ENCODE measurements at places on chromosomes 7 and 10. TPM values are rescaled to one million over a fixed set of nuclear protein-coding genes. Genes with fewer than 3 reads are reported as not detected.

DNA sequence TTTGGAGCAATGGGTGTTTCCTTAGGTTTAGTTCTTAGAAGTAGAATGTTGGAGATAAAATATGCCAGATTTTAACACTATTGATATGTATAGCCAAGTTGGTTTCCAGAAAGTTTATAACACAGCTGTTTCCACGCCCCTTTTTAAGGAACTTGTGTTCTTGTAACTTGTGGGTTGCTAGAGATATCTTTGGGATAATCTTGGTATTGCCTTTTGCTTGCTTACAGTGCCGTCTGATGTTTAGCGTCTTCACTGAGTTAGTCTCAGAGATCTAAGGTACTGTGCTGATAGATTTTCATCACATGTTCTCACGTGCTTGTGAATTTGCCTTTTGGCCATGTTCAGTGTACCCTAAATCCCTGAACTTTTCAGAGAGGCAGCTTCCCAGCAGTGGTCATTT lies 12.4 kb downstream of the TMEM248 start:
- no peak for DNase-seq

GRCh38 chr10:124415210-124415609 lies 3.5 kb downstream of the OAT start:
- no peak for DNase-seq

- DNase-seq = no peak
These were observed 43.6 kb upstream of the SMNDC1 start for GRCh38 chr10:110348336-110348735.

GRCh38 chr10:102721954-102722353 lies 7.5 kb downstream of the SFXN2 start:
- no peak for DNase-seq

DNA sequence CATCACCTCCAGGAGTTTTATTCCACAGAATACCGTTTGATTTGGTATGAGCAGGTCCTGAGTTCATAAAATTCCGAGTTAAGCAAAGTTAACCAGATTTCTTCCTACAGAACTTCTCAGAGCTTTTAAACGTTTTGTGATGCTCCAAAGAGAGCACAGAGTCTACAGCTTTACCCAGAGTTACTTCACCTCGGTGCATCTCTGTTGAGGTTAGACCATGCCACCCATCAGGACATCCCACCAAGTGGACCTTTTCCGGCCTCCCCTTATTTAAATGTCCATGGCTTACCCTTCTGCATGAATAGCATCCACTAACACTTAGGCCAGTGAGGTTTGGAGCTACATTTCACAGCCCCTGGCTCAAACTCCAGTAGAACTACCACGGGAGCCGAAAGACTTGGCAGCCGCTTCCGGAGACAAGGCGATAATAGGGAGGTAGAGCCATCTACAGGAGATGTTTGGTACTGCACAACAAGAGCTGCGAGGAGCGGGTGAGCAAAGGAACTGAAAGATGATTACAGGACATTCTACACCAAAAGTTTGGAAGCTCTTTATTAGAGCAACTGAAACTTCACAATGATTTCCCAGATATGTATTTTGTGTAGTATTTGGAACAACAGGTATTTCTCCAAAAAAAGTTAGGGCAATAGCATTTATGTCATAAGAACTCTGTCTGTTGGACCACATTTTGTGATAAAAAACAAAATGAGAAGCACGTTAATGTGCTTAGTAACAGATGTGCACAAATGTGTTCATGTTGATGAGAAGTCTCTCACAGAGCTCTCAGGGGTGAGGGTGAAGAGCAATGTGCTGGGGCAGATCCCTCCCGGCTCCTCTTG lies 174.7 kb downstream of the HERPUD2 start:
- DNase-seq = peak; percentile 56

GRCh38 chr7:52209614-52210013 lies 825.8 kb upstream of the POM121L12 start:
- DNase-seq = no peak

The EPO gene
- not detected for total RNA-seq

GRCh38 chr10:22443175-22443901 lies 98.0 kb downstream of the SPAG6 start:
- DNase-seq = no peak

The CDHR3 gene
- 44.6 TPM for total RNA-seq

GRCh38 chr7:25389489-25390106 lies 161.3 kb upstream of the NPVF start:
- DNase-seq = no peak

DNA sequence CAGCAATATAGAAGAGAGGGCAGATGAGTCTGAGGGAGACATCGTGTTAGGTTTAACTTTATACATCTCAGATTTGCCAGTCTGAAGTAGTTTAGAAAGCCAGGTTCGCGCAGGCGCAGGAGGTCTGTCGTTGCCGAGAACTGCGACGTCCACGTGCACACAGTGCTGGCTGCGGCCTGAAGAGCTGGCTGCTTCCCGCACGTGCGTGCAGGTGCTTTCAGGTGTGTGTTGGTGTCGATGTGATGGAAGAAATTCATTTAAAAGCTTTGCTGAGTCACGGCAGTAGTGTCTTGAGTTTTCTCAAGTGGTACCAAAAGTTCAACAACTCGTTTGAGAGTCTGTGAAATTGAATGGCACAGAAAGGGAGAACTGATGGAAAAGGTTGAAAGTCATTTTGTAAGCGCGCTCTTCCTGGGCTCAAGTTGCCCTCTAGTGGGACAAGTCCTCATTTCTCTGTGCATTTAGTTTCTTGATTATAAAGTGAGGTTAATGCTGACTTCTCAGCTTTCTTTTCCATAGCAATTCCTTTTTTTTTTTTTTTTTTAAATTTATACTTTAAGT lies 18.6 kb downstream of the WDR37 start:
- peak; percentile 86 for DNase-seq

GRCh38 chr10:971150-971542 lies 17.1 kb upstream of the GTPBP4 start:
- no peak for DNase-seq

DNA sequence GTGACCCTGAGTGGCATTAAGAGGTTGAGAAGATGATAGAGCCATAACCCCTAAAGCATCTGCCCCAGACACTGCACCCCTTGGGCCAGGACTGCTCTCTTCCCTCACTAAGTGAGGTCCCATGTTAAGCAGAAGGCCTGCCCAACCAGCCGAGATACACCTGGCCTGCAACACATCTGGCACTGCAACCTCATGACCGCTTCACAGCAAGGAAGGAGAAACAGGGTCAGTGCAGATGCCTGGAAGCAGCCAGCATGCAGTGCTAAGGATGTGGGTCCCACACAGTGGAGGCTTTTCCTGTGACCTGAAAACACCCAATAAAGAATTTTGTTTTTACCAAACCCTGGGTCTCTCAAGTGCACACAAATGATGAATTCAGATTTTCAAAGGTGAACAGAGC lies 7.4 kb downstream of the NOD1 start:
- no peak for DNase-seq

The SFR1 gene
- total RNA-seq = 7.4 TPM

GRCh38 chr10:102743078-102743587 lies 615 bp upstream of the WBP1L start:
- no peak for DNase-seq

DNA sequence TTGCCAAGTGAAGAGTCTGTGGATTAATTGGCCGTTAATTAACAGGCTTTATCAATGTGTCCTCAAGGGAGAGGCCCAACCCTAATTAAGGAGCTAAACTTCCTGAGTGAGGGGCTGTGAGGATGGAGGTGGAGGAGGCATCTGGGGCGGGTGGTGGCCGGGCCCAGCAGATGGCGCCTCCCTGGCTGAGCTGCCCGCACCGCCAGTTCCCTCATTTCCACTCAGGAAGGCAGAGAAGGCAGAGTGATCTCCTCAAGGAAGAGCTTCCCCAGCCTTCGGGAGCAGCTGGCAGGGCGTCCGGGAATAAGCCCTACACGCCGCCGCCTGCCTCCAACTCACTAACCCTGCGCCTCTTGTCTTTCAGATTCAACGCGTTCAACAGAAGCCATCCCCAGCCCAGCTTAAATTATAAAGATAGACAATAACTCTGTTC lies 112.2 kb downstream of the CYTH3 start:
- peak; percentile 89 for DNase-seq

The PDGFA gene
- 73.3 TPM for total RNA-seq

DNA sequence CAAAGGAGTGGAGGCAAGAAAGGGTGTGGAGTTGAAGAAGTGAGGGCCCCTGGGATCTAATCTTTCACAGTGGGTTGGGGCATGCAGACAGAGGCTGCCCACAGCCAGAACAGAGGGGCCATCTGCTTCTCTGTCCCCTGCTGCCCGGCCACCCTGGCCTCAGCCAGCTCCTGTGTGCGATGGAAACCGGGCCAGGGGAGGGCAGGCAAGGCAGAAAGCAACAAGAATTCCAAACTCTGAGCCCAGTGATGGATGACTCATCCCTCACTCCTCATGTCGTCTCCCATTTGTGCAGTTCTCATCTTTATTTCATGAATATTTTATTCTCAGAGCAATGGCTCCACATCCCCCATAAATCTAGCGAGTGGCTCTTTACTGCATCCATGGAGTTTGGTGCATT lies 757.1 kb downstream of the GRID1 start:
- DNase-seq = peak; percentile 17

The SLC26A4 gene
- total RNA-seq = 0.11 TPM

The GPER1 gene
- 24.1 TPM for total RNA-seq

The POLR2J2 gene
- total RNA-seq = 2.1 TPM

DNA sequence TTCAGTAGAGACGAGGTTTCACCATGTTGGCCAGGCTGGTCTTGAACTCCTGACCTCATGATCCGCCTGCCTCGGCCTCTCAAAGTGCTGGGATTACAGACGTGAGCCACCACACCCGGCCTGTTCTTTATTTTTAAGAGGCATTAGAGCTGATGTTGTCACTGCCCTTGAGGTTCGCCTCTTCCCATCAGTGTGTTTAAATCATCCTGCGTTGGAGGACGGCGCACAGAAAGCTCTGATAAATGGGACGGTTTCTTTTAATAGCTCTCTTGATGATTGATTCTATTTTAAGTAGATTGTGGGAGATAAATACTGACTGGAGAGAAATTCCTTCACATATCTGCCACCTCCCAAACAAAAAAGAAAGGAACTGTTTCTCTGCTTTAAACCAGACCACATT lies 29.0 kb downstream of the UPP1 start:
- no peak for DNase-seq

GRCh38 chr7:106623853-106624252 lies 37.1 kb downstream of the CCDC71L start:
- DNase-seq = no peak

Data from upper lobe of left lung (tissue), 6 donors.